ENCODE measurements at places on chromosomes 12 and 14. TPM values are rescaled to one million over a fixed set of nuclear protein-coding genes. Genes with fewer than 3 reads are reported as not detected.

Gene GYS2
- total RNA-seq, result not detected

Gene PRKD1
- not detected for total RNA-seq

Gene FITM1
- 2.1 TPM for total RNA-seq

Gene ITGB7
- total RNA-seq, result 500 TPM

Gene MAX
- total RNA-seq, result 134 TPM

Gene ALKBH2
- total RNA-seq, result 15.3 TPM

- DNase-seq, result no peak
Observed at GRCh38 chr12:102468261-102468915, 12.0 kb downstream of the IGF1 start.

DNA sequence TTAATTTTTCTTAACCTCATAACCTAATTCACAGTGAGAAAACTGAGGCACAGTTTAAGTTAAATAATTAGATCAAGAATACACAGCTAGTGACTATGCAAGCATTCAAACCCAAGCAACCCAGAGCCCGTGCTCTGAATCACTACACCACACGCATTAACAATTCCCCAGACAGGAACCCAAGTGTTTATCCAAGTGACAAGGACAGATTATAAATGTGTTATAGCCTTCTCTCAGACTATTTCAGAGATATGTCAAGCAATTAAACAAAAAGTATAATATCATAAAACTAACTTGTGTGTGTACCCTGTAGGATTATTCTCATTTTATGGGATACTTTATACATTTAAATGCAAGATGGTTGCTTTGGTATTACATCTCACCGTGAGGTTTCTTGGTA is 43.8 kb downstream of the MED13L start:
- no peak for DNase-seq

DNA sequence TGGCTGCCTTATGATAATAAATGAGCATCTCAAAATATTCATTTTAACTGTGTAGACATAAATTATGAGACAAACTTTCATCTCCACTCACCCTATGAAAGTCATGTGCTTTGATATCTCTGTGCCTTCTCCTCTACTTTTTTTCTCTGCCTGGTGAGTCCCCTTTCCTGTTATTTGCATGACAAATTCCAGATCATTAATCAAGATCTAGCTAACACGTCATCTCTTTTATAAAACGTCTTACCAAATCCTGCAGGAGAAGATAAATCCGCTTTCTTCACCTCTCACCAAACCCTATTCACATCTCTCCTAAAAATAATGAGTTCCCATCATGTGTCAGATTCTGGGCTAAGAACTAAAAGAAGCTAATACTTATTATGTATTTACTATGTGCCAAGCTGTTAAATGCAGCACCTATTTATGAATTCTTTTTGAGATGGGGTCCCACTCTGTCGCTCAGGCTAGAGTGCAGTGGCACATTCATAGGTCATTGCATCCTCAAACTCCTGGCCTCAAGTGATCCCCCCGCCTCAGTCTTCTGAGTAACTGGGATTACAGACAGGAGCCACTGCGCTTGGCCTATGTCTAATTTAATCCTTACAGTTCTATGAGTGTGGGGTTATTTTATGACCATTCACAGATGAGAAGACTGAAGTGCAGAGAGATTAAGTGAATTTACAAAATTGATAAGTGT is 26.7 kb downstream of the SPX start:
- no peak for DNase-seq

DNA sequence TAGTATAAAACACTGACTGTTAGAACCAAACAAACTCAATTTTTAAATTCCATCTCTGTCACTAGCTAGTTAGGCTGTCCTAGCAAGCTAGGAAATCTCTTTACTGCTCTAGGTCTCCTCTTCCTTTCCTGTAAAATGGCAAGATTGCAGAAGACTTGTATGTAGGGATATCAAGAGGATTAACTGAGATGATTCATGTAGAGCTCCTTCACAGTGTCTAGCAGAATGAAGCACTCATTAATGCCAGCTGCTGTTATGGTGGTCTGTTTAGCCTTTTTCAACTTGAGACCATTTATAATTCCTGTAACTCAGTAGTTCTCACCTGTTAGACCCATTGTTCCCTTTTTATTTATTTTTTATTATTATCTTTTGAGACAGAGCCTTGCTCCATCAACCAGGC is 67.8 kb upstream of the KCNH3 start:
- DNase-seq, result no peak

GRCh38 chr12:130687796-130688778 is 28.0 kb downstream of the RIMBP2 start:
- no peak for DNase-seq

DNA sequence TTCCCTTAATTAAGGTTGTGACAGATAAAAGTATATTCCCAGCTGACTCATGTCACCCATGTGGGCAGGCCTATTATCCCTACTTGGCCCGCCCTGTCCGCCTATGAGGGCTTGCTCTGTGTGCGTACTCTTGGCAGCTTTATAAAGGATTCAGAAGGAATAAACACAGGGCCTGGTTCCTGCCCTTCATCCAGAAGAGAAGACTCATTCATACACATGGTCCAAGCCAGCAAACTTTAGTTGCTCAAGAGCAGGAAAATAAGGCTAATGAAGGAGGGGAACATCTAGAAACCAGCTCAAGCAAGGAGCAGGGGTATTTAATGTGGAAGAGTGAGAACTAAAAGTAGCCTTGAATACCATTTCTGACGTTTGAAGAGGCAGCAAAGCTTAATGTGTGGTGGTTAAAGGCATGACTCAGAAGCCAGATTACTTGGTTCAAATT is 141.9 kb downstream of the CRADD start:
- no peak for DNase-seq

DNA sequence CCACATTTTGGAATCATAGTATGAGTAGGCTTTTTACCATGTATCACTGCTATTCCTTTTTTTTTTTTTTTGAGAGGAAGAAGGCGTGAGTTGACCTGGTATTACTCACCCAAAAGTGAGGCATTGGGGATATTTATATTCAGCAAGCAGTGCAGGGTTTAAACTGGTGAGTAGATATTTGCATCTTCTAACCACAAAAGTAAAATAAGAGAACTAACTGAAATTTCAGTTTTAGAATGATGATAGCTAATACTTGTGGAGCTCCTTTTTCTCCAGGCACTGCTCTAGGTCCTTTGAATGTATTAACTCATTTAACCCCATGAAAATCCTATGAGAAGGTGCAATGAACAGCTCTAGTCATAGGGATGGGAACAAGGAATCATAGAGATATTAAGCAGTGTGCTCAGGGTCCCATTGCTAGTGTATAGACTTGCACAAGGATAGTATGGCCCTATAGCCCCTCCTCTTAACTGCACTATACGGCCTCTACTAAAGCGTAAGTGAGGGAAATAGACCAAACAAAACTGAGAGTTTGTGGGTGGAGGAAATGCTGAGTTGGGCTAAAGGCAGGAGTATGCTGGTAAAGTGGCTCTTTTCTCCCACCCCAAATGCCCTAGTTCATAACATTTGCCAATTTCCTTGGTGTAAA is 104.3 kb upstream of the MAX start:
- peak; percentile 33 for DNase-seq

DNA sequence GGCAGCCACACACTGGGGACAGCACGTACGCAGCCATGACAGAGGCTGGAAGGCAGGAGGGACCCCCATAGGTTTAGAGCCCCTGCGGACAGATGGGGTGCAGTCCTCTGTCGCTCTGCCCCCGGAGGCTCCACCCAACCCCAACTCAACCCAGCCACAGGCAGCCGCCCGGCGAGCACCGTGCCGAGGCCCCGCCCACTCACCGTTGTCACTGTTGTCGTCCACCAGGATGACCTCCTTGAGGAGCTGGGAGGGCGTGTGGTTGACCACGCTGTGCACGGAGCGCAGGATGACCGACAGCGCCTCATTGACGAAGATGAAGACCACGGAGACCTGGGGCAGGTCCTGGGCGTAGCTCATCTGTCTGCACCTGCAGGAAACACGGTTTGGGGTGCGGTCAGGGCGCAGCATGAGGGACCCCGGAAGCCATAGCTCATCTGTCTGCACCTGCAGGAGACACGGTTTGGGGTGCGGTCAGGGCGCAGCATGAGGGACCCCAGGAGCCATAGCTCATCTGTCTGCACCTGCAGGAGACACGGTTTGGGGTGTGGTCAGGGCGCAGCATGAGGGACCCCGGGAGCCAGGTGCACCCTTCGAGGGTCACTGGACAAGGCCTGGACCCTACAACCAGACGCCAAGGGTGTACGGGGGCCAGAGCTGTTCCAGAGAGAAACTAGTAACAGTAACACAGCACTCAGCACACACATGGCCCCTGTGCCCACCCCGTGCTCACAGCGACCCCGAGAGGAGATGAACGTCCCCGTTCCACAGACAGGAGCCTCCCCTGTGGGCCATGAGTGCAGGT is 66.9 kb downstream of the GALNT9 start:
- DNase-seq, result no peak

GRCh38 chr14:106840258-106840657 is 1313.9 kb downstream of the TMEM121 start:
- DNase-seq, result peak; percentile 59

DNA sequence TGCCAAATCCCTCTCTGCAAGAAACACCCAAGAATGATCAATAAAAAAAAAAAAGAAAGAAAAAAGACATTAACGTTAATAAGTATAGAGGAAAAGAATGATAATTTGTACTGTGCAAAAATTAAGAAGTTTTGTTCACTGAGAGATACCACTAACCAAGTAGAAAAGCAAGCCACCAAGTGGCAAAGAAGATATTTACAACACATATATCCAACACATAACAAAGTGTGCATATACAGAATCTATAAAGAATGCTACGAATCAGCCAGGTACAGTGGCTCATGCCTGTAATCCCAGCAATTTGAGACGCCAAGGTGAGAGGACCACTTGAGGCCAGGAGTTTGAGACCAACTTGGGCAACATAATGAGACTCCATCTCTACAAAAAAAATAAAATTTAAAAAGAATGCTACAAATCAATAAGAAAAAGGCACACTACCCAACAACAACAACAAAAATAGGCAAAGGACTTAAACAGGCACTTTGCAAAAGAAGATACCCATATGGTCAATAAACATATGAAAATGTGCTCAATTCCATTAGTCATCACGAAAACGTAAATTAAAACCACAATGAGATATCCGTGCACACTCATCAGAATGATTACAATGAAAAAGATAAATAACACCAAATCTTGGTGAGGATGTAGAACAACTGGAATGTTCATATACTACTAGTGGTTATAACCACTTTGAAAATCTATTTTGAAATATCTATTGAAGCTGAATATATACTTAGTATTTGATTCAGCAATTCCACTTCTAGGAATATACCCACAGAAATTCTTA is 19.8 kb downstream of the GALNT4 start:
- DNase-seq, result no peak

DNA sequence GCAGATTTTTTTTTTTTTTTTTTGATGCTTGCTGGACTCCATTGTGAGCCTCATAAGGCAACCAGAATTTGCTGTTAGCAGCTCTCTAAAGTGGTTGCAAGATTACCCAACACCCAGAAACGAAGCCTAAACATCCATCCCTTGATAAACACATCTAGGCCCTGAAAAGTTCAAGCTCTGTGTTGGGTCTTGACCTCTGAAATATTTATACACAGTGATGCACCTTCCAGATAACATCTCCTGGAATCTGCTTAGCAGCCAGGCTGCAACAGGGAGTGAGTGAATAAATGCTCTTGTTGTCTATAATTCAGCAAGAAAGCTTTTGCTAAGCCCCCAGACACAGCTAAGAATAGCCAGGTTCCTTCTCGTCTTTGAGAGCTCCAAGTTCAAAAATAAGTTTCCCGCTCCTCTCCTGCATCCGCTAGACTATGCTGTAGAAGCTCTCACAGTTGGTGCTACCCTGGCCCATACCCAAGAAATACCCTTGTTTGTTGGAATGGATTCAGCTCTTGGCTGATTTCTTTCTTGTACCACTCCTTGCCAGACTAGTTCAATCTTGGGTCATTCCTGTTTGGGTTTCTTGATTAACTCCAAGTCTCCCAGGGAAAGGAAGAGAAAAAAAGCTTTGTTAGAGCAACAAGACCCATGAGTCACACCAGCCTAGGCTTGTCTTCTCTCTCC is 610.6 kb upstream of the TBX3 start:
- no peak for DNase-seq

- no peak for DNase-seq
Observed at GRCh38 chr14:31261859-31262731, 54.5 kb upstream of the HECTD1 start.

DNA sequence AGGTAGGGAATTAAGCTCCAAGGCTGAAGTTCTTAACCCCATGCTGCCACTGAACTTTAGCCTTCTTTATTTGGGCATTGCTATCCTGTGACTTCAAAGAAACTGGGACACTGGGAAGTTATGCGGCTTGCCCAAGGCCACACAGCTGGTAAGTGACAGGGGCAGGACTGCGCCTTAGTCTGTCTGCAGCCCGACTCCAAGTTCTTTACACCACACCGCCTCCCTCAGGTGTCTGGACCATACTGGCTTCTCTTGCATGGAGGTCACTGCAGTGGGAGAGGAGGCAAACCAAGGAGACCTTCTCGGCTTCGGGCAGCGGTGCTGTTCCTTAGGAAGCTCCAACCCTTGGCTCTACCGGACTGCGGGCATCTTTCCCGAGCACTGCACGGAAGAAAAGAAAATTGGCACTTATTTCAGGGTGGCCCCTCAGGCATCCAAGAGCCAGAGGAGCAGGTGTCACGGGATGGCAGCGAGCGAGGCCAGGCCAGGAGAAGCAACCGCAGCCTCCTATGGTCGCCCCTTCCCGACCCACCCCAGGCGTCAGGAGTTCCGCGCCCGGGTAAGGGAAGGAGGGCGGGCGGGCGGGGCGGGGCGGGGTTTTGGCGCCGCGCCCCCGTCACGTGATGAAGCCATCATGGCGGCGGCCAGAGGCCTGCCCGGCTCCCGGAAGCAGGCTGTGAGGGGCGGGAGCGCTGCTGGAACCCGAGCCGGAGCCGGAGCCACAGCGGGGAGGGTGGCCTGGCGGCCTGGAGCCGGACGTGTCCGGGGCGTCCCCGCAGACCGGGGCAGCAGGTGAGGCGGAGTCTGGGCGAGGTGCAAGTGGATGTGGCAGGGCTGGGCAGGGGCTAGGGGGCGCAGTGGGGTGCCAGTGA is 16.4 kb upstream of the ESPL1 start:
- DNase-seq, result peak; percentile 74

DNA sequence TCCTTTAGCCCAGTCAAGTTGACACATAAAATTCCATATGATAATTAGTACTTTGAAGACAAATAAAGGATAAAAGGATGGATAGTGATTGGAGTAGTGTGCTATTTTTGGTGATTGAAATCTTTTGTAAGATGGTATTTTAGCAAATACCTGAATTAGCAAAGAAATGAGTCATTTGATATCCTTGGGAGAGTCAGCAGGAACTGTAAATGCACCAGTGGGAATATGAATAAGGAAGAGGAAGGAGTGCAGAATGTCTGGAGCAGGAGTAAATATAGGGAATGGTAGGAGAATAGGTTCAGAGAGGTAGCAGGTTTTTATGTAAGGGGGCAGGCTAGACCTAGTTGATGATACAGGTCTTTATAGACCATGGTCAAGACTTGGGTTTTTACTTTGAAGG is 75.0 kb downstream of the TRMT5 start:
- DNase-seq, result no peak

DNA sequence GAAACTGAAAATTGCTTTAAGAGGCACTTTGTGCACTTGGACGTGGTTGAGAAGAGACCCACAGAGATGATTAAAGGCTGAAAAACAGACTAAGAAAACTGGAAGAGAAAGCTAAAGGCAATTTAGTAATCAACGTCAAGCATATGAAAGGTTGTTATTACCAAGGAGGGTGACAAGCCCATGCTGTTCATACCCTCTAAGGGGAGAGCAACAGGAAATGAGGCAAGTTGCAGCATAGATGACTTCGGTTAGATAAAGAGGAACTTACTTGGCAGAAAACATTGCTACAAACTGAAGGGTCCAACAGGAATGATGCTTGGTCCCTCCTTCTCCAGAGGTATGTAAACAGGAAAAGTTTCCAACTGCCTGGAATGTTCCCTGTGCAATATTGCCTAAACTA is 107.8 kb downstream of the DUSP6 start:
- peak; percentile 65 for DNase-seq

- DNase-seq, result no peak
Observed at GRCh38 chr14:100271247-100271939, 32.4 kb downstream of the YY1 start.

Data from activated CD8-positive, alpha-beta T cell treated with anti-CD3 and anti-CD28 coated beads, Interleukin-2, amount 10 ng/mL, durations not matched to agents 7 days and 5 days (primary cell).